Epithelial cell of prostate (primary cell): ENCODE measurements at places on chromosomes 7 and 10.

DNA sequence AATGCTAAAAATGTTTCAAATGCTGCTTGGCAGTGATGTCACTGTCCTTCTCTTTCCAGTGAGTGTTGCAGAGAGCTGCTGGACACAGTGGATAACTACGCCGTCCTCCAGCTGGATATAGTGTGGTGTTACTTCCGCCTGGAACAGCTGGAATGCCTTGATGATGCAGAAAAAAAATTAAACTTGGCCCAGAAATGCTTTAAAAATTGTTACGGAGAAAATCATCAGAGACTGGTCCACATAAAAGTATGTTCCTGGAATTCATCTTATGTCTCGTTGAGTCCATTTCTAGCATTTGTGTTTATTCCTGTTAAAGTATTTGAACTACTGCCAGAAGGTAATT is 25.2 kb downstream of the NUB1 start:
- DNase-seq, result no peak

DNA sequence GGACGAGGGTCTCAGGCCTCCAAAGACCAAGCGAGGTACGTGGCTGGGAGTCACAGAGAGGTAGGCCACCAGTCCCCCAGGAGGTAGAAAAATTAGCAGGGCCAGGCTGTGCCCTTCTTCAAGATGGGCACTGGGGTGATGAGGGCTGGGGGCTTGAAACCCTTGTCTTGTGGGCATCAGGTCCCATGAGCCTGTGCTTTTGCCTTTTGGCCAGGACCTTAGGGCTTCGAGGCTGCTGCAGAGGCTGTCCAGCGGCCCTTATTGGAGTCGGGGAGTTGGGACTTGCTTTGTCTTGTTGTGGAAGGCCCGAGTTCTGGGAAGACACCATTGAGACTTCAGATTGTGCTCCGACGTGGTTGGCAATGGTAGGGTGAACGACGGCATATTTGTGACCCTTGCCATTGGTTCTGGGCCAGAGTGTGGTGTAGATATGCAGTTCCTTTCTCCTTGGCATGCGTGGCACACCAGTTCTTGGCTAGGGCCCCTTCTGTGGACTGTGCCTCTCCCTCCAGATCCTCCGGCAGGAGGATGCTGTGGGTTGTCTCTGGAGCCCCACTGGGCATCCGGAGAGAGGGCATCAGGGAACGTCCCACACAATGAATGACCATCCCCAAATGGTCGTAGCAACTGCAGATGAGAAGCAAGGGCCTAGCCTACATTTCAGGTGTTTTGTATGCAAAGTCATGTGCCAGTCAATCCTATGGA is 931 bp downstream of the SH2D4B start:
- DNase-seq, result no peak

DNA sequence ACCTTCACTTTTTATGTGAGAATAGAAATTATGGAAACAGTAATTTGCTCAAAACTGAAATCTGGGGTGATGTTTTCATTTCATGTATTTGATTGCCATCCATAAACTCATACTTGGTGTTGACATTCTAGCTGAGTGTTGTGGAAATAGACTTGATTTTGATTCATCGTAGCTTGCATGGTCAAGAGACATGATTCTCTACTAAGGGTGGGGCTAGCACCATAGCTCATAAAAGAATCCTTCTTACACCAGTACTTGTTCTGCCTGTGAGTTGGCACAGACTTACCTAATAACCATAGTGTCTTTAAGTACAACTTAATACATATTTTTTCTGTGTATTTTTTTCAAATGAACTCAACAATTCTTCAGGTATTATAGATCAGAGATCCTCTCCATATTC is 36.6 kb downstream of the RAB18 start:
- no peak for DNase-seq

GRCh38 chr7:21942955-21943354 is 2.7 kb downstream of the CDCA7L start:
- no peak for DNase-seq

GRCh38 chr10:80410122-80410521 is 1.8 kb downstream of the PRXL2A start:
- DNase-seq, result no peak

DNA sequence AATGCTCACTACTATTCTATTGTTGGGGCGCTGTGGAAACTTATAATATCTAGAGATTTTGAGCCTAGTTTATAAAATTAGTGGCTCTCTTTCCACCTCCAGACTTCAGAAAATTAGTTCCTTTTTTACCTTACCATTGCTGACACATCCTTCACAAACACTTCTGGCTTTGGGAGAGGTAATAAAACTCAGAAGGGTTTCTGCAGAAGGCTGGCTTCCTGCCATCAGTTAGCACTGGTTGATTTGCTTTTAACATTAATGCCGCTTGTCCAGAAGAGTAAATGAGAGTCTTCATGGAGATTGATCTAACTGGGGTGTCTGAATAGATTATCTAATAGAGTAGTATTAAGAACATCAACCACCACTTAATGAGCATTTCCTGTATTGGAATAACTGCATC is 20.3 kb downstream of the ACSM6 start:
- DNase-seq, result no peak

- no peak for DNase-seq
Observed at GRCh38 chr7:18873734-18874336, 243.6 kb downstream of the TWIST1 start.

DNA sequence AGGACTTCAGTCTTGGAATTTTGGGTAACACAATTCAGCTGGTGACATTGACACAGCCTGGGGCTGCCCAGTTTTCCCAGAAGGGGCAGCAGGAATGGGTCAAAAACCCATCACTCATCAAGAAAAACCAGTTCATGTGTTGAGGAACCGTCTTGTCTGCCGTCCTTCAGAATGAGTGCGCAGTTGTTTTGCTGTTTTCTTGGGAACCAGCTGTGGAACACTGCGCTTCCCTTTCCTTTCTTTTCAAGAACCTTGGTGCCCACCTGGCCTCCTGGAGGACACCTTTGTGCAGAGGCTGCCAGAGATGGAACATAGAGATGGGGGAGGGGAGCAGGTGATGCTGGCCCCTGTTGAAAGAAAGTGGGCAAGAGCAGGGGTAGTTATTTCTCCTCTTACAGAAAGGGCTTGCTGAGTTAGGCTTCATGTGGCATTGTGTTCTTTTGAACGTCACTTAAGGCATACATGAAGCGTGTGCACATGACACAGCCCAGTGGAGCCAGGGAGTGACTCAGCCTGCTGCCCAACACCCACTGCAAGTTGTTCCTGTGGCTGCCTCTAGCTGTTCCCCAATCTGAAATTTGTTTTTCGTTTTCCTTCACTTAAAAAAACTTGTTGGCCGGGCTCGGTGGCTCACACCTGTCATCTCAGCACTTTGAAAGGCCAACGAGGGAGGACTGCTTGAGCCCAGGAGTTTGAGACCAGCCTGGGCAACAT is 87.4 kb upstream of the TNS3 start:
- peak; percentile 58 for DNase-seq

- no peak for DNase-seq
Observed at GRCh38 chr7:117071551-117071950, 118.2 kb downstream of the ST7 start.

GRCh38 chr10:10976652-10977051 is 41.0 kb upstream of the CELF2 start:
- DNase-seq, result no peak

DNA sequence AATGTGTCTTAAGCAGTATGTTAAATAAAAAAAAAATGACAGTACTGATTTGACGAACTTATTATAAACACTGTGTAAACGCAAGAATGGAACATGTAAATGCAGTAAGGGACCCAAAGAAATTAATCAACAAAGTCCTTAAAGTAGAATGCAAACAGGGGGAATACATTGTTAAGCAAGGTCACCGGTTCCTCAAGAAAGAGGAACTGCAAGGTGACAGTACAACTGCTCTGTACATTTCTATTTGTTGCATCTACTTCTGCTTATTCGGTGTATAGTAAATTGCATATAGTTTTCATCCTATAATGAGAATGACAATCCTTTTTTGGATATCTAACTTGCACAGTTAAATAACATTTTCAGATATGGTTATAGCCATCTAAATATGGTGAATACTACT is 387.0 kb upstream of the SEMA3D start:
- DNase-seq, result no peak

DNA sequence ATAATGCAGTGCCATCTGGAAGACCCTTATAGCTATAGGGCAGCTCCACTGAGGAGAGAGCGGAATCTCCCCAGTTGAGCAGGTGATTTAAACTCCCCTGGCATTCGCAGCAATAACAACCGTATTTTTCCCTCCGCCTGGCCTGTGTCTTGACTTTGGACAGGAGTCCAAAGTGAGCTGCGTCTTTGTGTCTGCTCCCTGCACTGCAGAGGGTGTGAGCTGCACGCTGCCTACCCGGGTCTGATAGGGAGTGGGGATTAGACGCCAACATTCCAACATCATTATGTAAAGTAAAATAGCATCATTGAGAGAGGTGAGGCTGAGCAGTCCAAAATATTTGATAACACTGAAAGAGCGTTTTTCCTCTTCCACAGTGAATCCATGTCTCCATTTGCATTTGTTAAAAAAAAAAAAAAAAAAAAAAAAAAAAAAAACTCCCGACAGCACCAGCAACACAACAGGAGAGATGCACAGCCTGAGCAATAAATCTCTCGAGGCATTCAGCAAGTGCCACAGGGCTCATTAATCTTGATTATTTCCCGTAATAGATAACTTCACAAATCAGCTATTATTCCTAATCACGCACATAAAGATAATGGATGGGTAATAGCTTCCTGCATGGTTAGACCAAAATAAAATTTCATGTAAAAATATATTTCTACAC is 68.6 kb downstream of the CELF2 start:
- DNase-seq, result no peak

- DNase-seq, result no peak
Observed at GRCh38 chr7:27083646-27084045, 12.2 kb downstream of the HOXA1 start.

GRCh38 chr10:70066190-70066589 is 13.5 kb downstream of the MACROH2A2 start:
- no peak for DNase-seq

DNA sequence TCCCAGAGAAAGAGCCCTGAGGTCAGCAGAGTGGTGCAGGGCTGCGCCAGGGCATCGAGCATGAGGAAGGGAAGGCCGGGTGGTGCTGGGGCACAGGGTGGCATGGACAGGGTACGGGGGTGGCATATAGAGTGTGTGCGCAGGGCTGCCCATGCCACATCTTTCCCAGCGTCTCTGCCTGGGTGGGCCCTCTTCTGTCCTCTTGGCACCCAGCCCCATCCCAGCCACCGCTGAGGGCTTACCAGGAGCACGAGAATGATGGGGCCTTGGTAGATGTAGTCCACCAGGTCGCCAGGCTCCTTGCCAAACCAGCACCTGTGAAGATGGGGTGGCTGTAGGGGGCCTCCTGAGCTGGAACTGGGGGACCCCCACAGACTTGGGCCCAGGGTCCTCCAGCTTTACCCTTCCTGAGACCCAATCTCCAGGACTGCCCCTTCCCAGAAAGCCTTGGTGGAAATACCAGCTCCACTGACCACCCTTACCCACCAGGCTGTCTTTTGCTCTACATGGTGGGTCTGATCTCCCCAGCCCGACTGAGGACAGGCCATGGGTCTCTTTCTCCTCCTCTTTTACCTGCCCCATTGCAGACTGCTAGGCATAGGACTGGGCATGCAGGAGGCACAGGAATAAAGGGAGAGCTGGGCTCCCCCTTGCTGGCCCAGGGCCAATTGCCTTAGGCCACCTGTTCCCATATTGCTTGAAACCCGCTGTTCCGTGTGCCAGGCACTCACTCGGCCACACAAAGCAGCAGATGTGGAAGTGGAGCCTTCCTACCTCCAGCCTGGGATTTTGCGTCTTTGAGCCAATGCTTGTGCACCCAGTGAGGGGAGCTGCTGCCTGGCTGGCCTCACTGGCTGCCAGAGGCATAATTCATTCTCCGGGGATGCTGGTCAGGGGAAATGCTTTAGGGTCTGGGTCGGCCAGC is 21.7 kb downstream of the CRHR2 start:
- no peak for DNase-seq

- DNase-seq, result no peak
Observed at GRCh38 chr10:98260350-98260749, 7.6 kb downstream of the LOXL4 start.

DNA sequence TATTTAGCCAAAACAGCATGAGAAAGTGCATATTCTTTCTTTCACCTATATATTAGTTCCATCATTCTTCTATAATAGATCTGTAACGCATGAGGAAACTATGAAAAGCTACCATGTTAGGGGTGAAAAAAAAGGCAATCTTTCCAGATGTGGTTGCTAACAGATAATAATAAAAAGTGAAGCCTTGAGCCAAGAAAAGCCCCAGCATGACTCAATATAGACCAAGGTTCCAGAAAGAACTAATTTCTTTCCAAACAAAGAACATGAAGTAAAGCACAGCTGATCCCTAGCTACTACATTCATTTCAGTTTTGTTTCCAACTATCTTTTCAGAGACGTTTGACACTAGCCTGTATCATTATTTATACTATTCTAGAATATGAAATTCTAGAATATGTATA is 16.4 kb downstream of the ARL4A start:
- DNase-seq, result no peak

DNA sequence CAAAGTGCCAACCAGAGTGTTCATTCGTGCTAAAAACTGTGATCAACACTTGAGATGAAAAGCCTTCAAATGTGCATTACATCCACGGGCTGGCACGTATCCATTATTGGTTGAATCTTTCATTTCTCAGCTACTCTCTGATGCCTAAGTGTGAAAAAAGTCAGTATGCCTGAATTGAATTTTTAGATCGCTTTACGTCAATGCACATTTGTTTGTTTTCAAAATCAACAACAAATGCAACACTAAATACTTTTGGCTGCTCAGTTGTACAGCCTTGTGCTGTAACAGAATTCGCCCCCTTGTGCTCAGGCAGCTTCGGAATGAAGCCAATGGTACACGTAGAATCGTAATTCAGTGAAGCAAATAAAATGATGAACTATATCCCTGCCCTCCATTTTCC is 446.5 kb upstream of the NRP1 start:
- no peak for DNase-seq

DNA sequence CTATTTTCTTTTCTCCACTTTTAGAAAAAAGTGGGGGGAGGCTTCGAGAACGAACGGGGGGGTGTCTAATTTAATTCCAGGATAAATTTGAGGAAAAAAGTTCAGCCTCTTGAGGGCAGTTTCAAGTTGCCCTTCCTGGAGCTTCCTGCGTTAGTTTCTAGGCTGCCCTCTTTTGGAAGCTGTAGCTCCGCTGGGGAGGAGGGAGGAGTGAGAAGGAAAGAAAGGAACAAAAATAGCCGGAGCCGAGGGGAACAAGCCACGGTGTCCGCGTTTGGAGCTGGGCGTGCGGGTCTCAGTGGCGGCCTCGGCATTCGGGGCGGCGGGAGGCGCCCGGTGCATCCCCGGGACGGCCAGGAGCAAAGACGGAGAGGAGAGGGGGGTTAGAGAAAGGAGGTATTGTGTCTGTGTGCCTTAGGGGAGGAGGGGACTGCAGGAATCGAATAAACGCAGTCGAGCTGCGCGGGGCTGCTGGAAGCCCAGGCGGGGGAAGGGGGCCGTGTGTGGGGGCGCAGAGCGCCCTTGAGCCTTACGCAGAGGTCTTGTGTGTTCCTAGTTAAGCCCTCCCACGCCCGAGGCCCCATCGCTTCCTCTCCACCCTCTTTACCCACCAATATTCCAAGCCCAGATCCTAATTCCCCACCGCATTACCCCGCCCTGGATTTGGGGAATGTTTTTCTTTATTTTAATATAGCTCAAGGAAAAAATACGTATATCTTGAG is 2.0 kb upstream of the TNRC18 start:
- DNase-seq, result no peak
